K562 (cell line): ENCODE measurements at places on chromosomes 13 and 19. TPM values are rescaled to one million over a fixed set of nuclear protein-coding genes. Genes with fewer than 3 reads are reported as not detected.
A peak's percentile ranks its signal among the peaks of the same experiment; 100 is the strongest.

- DNase-seq: no peak
Observed at GRCh38 chr13:50672025-50672424, 171.5 kb downstream of the DLEU7 start.

DNA sequence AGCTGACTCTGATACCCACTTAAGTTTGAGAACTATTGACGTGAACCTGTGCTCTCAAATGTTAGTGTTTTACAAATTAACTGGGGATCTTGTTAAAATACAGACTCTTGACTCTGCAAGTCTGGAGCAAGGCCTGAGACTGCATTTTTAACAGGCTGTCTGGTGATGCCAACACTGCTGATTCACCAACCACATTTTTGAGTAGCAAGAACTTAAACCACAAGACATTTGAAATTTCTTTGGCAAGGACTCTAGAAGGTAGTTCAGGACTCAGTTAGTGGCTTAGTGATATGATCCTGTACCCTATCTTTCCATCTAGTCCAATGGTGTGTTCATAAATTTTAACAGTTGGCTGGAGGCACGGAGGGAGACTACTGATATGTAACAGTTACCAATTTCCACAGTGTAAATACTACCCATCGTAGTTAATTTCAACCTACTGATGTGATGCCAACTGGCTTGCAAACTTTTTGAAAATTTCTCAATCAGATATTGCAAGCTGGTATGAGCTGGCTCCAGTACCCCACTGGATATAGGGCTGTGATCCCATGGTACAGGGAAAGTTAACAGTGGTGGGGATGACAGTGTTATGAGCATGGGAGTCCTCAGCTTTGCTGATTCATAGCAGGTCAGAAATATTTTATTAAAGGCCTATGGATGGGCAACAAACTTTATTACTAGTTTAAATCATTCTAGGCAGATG lies 255.1 kb downstream of the TBC1D4 start:
- DNase-seq: no peak

BBC3 gene
- 20.3 and 30.7 TPM in 2 replicates for total RNA-seq

DNA sequence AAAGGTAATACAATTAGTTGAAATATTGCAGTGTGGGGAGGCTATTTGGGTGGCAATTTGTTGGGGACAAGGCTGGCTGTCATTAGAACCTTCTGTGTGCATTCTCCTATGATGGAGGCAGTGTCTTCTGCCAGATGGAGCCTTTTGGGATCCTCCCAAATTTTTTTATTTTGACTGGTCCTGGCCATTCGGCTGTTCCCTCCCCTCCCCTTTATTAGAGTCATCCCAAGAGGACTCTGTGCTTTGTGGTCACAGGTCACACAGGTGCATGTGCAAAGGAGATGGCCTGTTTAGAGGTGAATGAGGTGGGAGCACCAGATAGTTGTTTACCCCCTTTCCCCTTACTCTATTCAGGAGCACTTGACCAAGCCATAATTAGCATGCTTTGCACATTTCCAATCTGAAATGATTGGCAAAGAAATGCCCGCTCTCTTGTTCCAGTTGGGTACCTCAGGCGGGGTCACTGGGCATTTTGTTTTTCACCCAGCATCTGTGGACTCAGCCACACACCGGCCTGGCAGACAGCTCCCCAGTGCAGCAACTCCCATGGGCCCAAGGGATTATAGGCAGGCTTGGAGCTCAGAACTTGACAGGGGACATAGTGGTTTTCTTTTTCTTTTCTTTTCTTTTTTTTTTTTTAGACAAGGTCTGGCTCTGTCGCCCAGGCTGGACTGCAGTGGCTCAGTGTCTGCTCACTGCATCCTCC lies 19.8 kb downstream of the GATAD2A start:
- no peak for DNase-seq

DNA sequence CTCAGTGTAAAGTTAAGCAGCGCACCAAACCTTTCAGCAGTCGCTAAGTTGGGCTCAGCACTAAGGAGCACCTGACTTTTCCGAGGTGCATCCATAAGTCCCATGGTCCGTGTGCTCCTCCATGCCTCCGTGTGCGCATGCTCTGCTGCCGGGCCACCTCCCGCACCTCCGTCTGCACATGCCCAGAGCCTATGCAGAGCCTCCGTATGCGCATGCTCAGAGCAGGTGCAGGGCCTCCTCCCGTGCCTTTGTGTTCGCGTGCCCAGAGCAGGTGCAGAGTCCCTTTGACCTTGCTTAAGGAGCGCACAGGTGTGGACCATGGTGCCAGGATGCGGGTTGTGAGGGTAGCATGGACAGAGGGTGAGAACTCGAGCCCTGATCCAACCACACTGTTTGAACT lies 46.0 kb downstream of the ATP11A start:
- DNase-seq: no peak

LILRB1 gene
- not detected in 2 replicates for total RNA-seq

DNA sequence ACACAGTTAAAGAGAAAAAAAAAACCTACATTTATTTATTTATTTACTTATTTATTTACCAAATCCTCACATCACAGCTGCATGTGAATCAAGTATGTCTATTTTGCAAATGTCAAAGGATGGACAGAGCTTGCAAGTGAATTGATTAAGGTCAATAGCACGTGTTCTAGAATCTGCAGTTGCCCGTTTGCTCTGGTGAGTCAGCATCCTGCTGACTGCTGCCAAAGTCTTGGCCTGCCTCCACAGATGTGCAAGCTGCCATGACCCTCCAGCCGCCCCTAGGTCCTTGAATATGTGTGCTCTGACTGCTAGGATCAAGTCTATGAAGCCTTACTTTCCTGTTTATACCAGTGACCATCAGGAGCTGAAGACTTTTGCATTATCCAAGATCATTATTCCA lies 320.6 kb downstream of the GPC5 start:
- peak; percentile 20 for DNase-seq

- DNase-seq: no peak
Observed at GRCh38 chr19:32868206-32868950, 1.2 kb downstream of the SLC7A9 start.

PABPC3 gene
- 0.18 and 0.29 TPM in 2 replicates for total RNA-seq
